NK-92 treated with Interleukin-12 subunit alpha and Interleukin-12 subunit beta, amount 100 ng/mL, for 24 hours (cell line): ENCODE measurements at places on chromosomes 16 and 17.

DNA sequence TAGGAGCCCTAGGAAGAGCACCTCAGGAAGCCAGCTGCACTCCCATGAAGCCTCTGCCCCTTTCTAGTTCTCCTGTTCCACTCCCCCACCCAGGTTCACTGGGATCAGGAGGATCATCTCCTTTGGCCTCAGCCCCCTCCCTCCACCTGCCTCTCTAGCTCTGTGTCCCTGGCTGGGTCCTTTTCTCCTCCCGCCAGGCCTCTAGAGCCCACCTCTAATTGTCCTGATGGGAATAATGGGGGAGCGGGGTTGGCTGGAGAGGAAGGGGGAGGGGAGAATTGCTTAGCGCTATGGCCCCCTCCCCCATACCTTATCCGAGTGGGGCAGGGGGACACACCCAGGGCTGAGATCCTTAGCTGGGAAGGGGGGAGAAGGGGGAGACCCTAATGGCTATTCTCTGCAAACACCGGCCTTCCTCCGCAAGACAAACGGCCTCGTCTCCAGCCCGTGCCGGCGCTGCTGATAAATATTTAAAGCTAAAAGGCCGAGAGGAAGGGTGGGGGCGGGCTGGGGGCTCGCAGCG, 997 bp downstream of the HOXB7 start:
- no peak for DNase-seq

DNA sequence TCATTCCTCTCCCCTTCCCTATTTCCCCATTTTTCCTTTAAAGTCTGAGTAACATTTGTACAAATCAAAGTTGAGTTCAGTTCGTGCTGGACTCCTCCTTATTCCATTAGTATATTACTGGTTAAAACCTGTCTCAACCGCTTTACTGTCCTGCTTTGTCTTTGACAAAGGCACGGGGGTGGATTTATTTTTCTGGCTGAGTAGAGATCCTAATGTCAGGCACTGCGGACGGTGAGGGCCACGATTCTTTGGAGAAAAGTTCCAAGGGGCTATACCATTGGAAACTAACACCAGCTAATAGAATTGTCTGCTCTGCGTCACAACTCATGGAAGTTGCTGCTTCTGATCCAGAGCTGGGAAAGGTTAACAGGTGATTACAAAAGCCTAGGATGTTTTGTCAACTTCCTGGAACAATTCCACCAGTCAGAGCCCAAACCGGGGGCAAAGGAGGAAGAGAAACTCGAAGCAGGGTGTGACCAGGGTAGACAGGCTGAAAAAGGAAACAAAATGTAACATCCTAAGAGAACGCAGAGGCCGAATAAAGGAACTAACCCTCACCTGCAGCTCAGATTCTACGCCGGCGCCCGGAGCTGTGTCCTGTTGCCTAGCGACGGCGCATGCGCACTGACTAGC, 12.4 kb downstream of the TAT start:
- no peak for DNase-seq

- no peak for DNase-seq
Observed at GRCh38 chr17:49198211-49198610, 12.2 kb downstream of the GNGT2 start.

DNA sequence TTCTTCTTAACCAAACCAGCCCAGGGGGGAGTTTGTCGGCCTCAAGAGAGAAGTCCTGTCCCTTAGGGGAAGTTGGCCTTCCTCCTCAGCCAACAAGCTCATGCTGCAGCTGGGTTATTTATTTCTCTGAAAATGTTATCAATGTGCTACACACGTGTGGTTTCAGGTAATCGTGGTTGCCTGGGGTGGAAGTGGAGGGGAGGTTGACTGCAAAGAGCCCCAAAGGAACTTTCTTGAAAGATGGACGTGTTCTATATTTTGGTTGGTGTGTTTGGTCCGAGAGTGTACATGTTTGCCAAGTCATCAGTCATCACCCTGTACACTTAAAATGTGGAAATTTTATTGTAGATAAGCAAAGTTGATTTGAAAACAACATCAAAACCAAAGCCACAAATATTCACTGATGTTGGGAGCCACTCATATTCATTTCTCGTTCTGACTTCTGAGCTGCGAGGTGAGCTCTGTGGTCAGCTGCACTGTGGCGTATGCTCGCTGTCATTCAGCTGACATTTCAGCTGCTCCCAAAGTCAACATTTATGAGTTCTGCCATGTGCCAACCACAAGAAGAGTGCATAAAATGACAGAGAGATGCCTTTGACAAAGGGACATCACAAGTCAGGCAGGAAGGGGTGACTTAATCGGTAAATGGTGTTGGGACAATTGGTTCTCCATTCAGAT, 26.5 kb upstream of the ADGRG1 start:
- DNase-seq, result peak; percentile 36

DNA sequence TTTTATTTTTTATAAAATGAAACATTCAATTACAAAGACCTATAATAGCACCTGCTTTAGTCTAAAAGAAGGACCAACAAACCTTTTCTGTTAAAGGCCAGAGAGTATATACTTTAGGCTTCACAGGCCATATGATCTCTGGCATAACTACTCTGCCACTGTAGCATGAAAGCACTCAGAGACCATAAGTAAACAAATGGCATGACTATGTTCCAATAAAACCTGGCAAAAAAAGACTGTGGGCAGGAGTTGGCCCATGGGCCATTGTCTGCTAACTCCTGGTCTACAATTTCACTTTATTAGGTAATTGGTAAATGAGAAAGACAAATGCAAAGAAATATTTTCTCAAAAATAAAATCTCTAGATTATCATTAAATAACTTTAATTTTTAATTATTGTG, 14.9 kb downstream of the CEP112 start:
- DNase-seq, result no peak

DNA sequence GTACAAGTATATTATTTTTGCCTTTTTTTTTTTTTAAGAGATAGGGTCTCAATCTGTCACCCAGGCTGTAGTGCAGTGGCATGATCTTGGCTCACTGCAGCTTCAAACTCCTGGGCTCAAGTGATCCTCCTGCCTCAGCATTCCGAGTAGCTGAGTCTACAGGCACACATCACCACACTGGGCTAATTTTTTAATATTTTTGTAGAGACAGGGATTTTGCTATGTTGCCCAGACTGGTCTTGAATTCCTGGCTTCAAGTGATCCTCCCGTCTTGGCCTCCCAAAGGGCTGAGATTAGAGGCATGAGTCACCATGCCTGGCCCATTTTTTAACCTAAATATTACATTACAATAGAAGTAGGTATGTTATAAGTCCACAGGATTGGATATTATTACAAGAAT, 3.2 kb downstream of the TERB1 start:
- no peak for DNase-seq

- DNase-seq, result no peak
Observed at GRCh38 chr16:22313876-22314470, 16.8 kb downstream of the POLR3E start.

GRCh38 chr17:44198721-44199552, 747 bp downstream of the ATXN7L3 start:
- DNase-seq, result peak; percentile 62
